ENCODE measurements at places on chromosomes 4 and X. TPM values are rescaled to one million over a fixed set of nuclear protein-coding genes. Genes with fewer than 3 reads are reported as not detected.

DNA sequence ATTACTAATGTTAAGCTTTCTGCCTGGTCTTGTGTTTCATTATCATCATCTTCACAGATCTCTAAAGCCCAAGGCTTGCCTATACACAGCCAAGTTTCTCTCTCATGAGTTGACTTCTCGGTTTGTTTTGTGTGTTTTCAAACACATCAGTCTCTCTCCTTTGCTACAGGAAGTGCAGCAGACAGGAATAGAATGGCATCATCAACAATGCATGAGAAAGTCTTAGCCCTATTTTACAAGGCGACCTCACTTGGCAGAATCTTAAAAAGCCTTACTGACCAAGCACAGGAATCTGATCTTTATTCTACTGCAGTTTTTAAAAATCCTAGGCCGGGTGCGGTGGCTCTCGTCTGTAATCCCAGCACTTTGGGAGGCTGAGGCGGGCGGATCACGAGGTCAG lies 36.8 kb downstream of the CC2D2A start:
- DNase-seq = no peak

DNA sequence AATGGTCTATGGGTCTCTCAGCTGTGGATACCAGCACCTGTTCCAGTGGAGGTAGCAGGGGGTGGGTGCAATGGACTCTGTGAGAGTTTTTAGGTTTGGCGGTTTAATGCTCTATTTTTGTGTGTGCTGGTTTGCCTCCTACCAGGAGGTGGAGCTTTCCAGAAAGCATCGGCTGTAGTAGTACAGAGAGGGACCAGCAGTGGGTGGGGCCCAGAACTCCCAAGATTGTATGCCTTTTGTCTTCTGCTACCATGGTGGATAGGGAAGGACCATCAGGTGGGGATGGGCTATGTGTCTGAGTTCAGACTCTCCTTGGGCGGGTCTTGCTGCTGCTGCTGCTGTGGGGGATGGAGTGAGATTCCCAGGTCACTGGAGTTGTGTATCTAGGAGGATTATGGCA lies 557.2 kb upstream of the GRID2 start:
- DNase-seq = no peak

GRCh38 chr4:54908763-54909162 lies 216.6 kb downstream of the KDR start:
- no peak for DNase-seq

- DNase-seq = no peak
Observed at GRCh38 chrX:68443155-68443868, 10.0 kb upstream of the OPHN1 start.

DNA sequence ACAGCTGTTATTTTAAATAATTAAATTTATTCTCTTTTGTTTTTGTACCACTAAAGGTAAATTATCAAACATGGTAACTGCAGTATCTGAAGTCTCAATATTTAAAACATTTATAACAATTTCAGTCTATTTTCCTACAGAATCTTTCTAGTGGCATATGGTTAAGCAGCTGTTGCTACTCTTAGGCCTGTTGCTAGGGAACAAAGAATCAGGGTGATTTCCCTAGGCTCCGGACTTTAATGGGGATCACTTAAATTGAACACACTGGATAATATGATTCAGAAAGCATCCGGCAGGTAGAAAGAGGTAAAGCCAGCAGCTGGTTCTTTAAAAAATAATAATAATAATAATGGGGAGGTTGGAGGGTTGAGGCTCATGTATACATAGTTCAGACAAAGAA lies 17.6 kb downstream of the FBXO8 start:
- no peak for DNase-seq

GRCh38 chr4:15942283-15942682 lies 3.7 kb upstream of the FGFBP1 start:
- DNase-seq = no peak

- DNase-seq = no peak
Observed at GRCh38 chr4:186193851-186194250, 2.5 kb downstream of the CYP4V2 start.

DNA sequence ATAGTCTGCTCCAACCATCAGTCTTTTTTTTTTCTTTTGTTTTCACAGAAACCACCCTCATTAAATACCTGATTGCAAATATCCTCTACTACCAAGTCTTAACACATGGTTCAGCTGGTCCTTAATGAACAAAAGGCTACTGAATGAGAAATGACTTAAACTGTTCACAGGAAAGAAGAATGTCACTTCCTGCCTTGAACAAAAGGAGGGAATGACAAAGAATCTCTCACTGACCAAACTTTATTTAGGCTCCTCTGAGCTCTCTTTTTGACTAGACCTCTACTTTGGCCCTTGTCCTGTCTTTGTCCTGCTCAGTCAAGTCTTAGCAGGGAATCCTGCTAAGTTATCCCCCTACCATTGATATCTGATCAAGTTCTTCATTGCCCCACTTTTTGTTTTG lies 31.8 kb upstream of the GJB1 start:
- no peak for DNase-seq

- no peak for DNase-seq
Observed at GRCh38 chrX:21639775-21640174, 18.4 kb downstream of the KLHL34 start.

- DNase-seq = no peak
Observed at GRCh38 chrX:24190500-24191156, 41.1 kb downstream of the ZFX start.

DNA sequence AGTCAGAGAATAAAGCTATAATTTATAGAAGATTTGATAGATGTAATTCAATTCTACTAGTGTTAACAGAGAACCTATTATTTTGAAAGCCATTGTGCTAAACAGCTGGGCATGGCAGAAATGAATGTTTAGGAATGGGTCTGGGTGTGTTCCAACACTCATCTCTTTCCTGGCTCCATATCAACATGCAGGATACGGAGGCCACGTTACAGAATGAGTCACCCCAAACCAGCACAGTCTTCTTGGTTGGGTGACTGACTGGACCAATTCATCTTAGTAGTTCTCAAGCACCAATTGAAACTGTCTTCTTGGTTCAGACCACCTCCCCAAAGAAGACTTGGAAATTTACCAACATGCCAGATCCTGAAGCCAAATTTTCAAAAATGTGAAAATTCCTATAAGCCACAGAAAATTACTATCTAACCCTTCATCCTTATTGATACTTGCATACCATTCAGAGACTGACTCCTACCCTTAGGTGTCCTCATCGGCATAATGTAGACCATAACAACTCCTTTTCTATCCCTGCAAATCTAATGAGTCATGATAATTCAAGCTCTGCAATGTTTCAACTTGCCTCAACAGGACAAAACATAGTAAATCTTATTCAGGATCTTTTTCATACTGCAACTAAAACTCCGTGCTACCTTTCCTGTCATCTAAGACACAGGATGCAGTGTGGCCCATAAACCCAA lies 52.0 kb upstream of the ATOH1 start:
- DNase-seq = peak; percentile 71

GRCh38 chr4:111650146-111650545 lies 495.1 kb upstream of the FAM241A start:
- no peak for DNase-seq

GRCh38 chr4:73867783-73868182 lies 1.4 kb upstream of the CXCL1 start:
- DNase-seq = peak; percentile 57

DNA sequence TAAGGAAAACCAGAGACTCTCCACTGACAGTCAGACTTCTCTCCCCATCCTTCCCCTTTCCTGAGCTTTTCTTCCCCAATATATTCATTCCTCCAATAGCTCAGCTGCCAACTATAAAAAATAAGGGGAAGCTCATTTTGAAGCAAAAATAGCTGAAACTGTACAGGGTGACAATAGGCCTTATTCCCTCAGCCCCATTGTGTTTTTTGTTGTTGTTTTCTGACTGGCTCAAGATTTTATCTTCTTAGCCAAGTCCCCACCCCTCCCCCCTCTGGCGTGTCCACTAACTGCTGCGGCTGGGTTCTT lies 26.2 kb downstream of the PRPS1 start:
- DNase-seq = no peak

DNA sequence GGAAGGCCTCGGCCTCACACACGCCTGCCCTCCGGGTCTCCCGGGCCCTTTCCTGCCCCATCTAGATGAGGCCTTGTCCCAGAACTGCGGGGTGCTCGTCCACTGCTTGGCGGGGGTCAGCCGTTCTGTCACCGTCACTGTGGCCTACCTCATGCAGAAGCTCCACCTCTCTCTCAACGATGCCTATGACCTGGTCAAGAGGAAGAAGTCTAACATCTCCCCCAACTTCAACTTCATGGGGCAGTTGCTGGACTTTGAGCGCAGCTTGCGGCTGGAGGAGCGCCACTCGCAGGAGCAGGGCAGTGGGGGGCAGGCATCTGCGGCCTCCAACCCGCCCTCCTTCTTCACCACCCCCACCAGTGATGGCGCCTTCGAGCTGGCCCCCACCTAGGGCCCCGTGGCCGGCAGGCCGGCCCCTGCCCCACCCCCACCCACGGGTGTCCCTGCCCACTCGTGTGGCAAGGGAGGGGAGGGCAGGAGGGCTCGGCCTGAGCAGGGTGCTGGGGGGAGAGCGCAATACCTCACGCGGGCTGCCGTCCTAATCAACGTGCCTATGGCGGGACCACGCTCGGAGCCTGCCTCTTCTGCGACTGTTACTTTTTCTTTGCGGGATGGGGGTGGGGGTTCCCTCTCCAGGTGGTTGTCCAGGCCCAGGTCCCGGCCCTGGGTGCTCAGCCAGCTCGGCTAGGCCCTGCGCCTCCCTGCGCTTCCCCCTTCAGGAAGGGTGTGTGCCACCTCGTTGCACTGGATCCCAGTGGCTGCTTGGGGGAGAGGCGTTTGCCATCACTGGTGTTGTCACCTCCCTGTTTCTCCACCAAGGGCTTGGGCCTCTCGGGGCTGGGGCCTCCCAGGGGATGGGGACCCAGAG lies 3.1 kb downstream of the DUSP9 start:
- no peak for DNase-seq

- DNase-seq = no peak
Observed at GRCh38 chrX:13790206-13791131, 26.4 kb downstream of the GPM6B start.

- DNase-seq = no peak
Observed at GRCh38 chrX:29690061-29690460, 525.3 kb upstream of the MAGEB2 start.

GRCh38 chrX:68568136-68568535 lies 69.3 kb downstream of the YIPF6 start:
- DNase-seq = no peak

- no peak for DNase-seq
Observed at GRCh38 chr4:152100379-152101201, 339.8 kb upstream of the GATB start.

DNA sequence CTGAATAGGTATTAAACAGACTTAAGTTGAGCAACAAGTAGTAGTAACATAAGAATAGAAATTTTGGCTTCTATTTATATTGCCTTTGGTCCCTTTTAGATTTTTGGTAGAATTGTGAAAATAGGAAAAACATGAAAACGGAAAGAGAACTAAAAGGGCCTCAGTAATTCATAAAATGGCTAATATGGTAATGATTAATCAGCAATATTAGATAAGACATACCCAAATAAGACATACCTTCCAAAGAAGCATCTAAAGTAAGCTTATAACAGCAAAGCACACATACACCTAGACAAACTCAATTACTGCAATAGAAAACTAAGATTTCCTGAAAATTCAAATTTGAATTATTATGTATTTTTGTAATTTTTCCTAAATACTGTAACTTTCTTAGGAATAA lies 46.4 kb downstream of the CHIC2 start:
- no peak for DNase-seq

- DNase-seq = no peak
Observed at GRCh38 chr4:82402196-82402775, 28.0 kb downstream of the HNRNPDL start.

DNA sequence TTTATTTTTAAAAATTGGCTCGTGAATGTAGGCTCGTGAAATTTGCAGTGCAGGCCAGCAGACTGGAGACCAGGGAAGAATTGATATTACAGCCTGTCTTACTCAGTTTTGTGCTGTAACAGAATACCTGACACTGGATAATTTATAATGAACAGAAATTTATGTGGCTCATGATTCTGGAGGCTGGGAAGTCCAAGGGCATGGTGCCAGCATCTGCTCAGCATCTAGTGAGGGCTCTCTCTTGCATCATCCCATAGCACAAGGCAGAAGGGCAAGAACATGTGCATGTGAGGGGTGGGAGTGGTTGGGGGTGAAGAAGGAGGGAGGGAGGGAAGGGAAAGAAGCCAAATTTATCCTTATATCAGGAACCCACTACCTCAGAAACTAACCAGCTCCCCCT lies 13.7 kb upstream of the CLTRN start:
- no peak for DNase-seq

GRCh38 chr4:123562994-123563750 lies 166.6 kb downstream of the SPRY1 start:
- DNase-seq = no peak

- DNase-seq = peak; percentile 4
Observed at GRCh38 chr4:100379583-100380105, 138.2 kb downstream of the EMCN start.

GRCh38 chr4:1786544-1787362 lies 6.3 kb upstream of the FGFR3 start:
- no peak for DNase-seq

DNA sequence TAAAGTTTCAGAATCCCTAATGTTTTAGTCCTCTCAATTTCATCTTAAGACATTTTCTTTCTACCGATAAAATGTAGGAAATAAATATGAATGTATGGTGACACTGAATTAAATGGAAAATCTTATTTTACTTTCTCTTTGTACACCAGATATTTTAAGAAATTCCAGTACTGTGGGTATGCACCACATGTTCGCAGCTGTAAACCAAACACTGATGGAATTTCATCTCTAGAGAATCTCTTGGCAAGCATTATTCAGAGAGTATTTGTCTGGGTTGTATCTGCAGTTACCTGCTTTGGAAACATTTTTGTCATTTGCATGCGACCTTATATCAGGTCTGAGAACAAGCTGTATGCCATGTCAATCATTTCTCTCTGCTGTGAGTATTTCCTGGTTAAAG lies 26.9 kb downstream of the C4orf46 start:
- DNase-seq = no peak

HELT gene
- polyA plus RNA-seq = not detected

ENPEP gene
- not detected for polyA plus RNA-seq

CHRDL1 gene
- not detected for polyA plus RNA-seq

LIMCH1 gene
- 2.4 TPM for polyA plus RNA-seq

SLC49A3 gene
- polyA plus RNA-seq = not detected

PNMA6A gene
- 0.41 TPM for polyA plus RNA-seq

PCDH18 gene
- polyA plus RNA-seq = 0.08 TPM

MAGEB1 gene
- polyA plus RNA-seq = not detected

LNX1 gene
- 0.32 TPM for polyA plus RNA-seq

SMR3A gene
- not detected for polyA plus RNA-seq

SPATA4 gene
- 0.13 TPM for polyA plus RNA-seq

CENPVL3 gene
- polyA plus RNA-seq = not detected

Data from keratinocyte (primary cell).